ENCODE measurements at places on chromosomes 12 and 14.

- DNase-seq = no peak
Measured at GRCh38 chr12:67251012-67251411, 18.1 kb upstream of the CAND1 start.

DNA sequence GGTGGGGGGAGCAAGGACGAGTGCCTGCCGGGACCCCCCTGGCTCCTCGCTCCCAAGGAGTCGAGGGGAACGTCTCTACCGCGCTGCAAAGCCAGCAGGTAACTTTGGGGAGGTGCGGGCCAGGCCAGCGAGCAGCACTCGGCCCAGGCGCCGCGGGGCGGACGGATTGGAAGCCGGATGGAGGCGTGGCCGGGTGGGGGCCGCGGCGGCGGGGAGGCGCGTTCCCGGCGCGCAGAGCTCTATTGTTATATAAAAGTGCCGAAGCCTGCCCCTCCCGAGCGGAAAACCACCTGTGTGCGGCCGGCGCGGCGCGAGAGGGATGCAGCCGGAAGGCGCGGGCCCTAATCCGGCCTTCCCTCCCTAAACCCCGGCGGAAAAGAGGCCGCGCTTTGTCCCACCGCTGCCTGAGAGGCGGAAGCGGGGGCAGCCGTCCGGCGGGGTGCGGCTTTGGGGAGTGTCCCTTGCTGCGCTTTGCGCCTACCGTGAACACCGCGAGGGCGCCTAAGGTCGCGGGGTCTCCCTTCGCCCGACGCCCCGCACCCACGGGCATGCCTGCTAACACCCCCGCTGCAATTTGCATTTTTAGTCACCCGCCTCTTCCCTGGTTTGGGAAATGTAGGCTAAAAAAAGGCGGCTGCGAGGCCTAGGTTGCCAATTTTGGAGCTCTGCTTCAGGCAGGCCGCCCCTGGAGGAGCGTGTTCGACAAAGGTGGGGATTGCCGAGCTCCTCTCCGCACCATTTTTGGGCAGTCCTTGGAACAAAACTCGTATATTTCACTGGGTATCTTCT lies 1.7 kb upstream of the DUSP6 start:
- DNase-seq = peak; percentile 72

- DNase-seq = no peak
Measured at GRCh38 chr12:20142956-20143355, 225.4 kb upstream of the PDE3A start.

- DNase-seq = peak; percentile 71
Measured at GRCh38 chr12:1592444-1593173, 1.8 kb downstream of the FBXL14 start.

- DNase-seq = no peak
Measured at GRCh38 chr12:2192231-2192630, 139.4 kb downstream of the CACNA1C start.

DNA sequence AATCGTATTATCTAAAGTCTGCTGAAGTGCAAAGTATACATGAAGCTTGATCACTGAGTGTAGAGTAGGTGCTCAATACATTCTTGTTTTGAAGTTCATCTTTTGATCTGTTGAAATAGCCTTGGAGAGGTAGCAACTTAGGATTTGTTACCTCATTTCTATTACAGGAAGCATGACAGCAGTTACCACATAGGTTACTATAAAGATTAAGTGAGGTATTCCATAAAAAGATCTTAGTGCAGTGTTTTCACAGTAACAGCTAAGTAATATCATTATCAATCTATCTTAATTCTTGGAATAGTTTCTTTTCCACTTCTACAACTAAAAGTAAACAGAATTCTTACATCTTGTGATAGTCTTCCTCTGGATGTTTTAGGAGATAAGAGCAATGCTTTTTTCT lies 50.9 kb downstream of the BTBD7 start:
- DNase-seq = no peak

GRCh38 chr12:60468546-60468945 lies 872.7 kb downstream of the SLC16A7 start:
- no peak for DNase-seq

GRCh38 chr14:32186248-32186647 lies 15.6 kb upstream of the RNU6-7 start:
- DNase-seq = no peak

DNA sequence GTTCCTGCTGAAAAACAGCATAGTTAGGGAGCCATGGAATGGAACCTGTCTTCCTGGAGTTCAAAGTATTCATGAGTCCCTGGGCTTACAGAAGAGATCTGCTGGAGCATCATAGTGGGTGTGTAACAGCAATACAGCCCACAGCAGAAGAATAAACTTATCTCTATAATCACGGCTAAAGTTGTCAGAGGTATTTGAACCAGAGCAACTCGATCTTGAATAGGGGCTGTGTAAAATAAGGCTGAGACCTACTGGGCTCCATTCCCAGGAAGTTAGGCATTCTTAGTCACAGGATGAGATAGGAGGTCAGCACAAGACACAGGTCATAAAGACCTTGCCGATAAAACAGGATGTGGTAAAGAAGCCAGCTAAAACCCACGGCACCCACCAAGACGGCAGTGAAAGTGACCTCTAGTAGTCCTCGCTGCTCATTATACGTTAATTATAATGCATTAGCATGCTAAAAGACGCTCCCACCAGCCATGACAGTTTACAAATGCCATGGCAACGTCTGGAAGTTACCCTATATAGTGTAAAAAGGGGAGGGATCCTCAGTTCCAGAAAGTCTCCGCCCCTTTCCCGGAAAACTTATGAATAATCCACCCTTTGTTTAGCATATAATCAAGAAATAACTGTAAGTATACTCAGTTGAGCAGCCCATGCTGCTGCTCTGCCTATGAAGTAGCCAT lies 223.4 kb downstream of the PCNX1 start:
- DNase-seq = no peak

DNA sequence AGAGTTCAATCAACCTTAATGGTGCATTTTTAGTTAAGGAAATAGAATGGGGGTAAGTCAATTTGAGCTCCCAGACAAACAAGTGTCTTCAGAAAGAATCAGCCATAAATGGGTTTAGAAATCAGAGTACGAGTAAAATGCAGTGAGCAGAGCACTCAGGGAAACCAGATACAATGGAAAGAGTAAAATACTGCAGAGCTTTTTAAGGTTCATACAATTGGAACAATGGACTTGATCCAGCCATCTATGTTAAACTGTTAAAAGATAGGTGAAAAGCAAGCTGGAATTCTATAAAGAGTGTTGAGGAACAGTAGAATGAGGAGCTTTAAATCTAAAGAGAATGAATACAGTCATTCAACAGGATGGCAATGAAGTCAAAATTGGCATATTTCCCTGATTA lies 23.8 kb upstream of the PCNX4 start:
- DNase-seq = no peak

GRCh38 chr12:67578976-67579661 lies 69.4 kb upstream of the DYRK2 start:
- no peak for DNase-seq

GRCh38 chr12:103768467-103769123 lies 72.4 kb downstream of the NT5DC3 start:
- DNase-seq = no peak

DNA sequence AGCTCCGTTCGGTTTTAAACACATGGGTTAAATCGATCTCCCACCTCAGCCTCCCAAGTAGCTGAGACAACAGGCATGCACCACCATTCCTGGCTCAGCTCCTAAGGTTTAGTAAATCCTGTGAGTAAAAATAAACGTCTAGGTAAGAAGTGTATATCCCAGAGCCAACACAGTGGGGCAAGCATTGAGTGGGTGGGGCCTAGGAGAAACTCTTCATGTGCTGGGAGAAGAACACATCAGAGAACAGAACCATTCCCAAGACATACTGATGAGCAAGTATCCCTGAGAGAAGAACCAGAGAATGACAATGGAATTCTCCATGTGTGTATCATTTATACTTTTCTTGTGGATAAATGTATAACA lies 86.3 kb downstream of the SEC23A start:
- no peak for DNase-seq

GRCh38 chr14:25118671-25119070 lies 68.7 kb upstream of the STXBP6 start:
- DNase-seq = no peak

DNA sequence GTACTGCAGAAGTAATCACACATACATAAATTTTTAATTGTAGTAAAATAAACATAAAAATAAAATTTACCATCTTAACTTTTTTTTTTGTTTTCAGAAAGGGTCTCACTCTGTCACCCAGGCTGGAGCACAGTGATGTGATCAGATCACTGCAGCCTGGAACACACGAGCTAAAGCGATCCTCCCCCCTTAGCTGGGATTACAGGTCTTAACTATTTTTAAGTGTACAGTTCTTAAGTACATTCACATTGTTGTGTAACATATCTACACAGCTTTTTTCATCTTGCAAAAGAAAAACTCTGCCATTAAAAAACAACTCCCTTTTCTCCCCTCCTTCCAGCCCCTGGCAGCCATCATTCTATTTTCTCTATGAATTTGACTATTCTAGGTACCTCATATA lies 92.3 kb downstream of the PPP1R12A start:
- no peak for DNase-seq

- DNase-seq = no peak
Measured at GRCh38 chr14:105685003-105685402, 158.6 kb downstream of the TMEM121 start.

DNA sequence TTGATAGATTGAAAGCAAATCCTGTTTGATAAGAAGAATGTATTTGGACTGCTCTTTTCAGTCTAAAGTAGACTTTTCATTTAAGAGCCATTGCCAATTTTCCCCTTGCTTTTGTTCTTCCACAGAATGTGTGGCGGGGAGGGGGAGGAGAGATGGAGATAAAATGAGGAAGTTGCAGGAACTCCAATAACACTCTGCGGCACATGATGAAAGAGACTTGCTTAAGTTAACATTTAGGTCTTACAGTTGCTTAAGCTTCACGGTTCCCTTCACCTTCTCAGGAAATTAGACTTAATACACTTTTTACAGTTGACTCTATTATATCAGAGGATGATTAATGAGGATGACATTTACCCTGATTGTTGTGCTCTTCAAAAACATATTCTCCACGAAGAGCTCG lies 537.3 kb downstream of the TMTC2 start:
- DNase-seq = no peak

GRCh38 chr12:93823616-93824391 lies 146.6 kb downstream of the CRADD start:
- DNase-seq = no peak

GRCh38 chr14:93629643-93630042 lies 158.6 kb downstream of the PRIMA1 start:
- DNase-seq = no peak

DNA sequence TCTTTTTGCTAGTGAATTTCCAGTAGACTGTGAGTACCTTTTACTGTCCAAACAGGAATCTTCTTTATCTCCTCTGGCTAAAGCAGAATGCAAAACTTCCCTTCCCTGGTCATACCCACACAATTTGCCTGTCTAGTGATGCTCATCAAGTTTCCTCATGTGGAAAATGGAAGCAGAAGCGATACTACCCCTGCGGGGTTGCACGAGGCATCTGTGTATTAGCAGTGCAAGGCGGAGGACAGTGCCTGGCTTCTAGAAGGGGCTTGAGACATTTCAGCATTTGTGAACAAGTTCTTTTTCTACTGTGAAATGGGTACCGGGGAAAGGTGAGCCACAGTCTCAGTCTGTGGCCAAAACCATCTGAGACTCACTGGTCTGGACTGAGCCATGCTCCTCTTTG lies 340.9 kb downstream of the AACS start:
- no peak for DNase-seq

DNA sequence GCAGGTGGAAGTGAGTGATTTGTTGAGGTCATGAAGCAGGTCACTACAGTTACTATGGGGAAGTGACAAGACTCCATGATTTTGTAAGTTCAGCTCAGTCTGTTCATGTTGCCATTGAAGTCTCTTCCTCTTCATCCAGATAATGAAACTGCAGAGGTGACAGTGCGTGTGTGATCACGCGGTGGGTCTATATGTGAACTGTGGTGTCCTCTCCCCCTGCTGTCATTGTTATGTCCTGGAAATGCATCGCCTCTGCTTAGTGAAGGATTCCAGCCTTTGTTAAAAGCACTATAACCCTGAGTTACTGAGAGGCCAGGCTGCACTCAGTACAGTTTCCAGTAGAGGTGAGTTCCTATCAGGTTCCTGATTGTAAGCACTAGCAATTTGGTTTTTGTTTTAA lies 216.2 kb upstream of the RMST start:
- DNase-seq = no peak

DNA sequence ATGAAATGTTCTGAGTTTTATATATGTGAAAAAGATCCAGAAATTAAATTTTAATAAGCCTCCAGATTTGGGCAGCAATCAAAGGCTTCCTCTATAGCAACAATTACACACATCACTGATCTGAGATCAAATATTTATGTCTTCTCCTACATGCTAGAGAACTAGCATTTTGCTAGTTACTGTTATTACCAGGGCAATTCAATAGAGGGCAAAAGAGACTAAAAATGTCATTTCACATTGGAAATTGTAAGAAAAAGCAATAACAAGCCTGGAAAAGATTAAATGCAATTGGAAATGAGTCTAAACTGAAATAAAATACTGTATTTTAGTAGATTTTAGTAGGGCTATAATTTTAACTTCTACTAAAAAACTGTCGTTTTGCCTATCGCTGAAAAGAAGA lies 32.6 kb upstream of the ANO6 start:
- DNase-seq = no peak

DNA sequence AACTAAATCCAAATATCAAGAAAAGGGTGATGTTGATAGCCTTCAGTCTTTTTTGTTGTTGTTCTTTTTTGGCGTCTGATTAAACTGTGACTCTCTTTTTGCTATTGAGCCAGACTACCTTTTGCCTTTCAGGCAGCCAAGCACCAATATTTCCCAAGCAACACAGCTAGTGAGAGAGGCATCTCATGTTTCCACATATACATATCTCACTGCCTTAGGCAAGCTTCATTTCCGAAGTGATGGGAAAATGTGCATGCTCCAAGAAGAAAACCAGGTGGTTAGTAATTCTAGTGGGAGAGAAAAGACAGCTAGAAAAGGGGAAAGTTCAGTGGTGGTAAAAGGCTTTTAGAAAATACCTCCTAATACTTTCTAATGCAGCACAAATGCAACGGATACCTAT lies 277.7 kb downstream of the TMTC2 start:
- DNase-seq = no peak

- no peak for DNase-seq
Measured at GRCh38 chr14:54532111-54533012, 22.7 kb downstream of the CGRRF1 start.

GRCh38 chr12:65444996-65445395 lies 166.5 kb downstream of the MSRB3 start:
- no peak for DNase-seq

DNA sequence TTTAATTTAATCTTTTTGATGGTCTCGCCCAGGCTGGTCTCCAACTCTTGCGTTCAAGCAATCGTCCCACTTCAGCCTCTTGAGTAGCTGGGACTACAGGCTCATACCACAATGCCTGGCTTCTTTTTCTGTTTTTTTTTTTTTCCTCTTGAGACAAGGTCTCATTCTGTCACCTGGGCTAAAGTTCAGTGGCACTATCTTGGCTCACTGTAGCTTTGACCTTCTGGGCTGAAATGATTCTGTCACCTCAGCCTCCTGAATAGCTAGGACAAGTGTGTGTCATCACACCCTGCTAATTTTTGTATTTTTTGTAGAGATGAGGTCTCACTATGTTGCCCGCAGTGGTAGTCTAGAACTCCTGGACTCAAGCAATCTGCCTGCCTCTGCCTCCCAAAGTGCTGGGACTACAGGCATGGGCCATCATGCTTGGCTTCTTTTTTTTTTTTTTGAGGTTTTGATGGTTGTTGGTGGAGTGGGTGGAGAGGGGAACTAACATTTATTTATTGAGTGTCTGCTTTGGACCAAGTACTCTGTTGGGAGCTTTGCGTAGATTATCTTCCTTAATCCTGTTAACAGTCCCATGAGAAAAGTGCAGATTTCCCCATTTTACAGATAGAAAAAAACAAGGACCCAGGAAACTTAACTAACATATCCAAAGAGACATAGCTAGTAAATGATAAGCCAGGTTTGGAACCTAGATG lies 102.0 kb downstream of the DIP2B start:
- DNase-seq = no peak

Data from stimulated activated CD4-positive, alpha-beta T cell treated with anti-CD3 and anti-CD28 coated beads, Interleukin-1b, Interleukin-23, amount 100 ng/mL, for 48 hours (primary cell).